ENCODE measurements at places on chromosomes 6 and 20. TPM values are rescaled to one million over a fixed set of nuclear protein-coding genes. Genes with fewer than 3 reads are reported as not detected.

Gene CEBPB
- 104 TPM for total RNA-seq

Gene EMILIN3
- total RNA-seq: 0.35 TPM

Gene FERMT1
- 1.2 TPM for total RNA-seq

Gene LGSN
- total RNA-seq: not detected

Gene CST7
- total RNA-seq: 0.49 TPM

Gene POPDC3
- total RNA-seq: 37.0 TPM

Gene CGA
- total RNA-seq: 0.32 TPM

Gene SHLD1
- 4.9 TPM for total RNA-seq

Gene RGS19
- total RNA-seq: 2.8 TPM

Gene PSORS1C1
- 1.7 TPM for total RNA-seq

Gene OXT
- not detected for total RNA-seq
